ENCODE measurements at places on chromosomes 16 and 17. TPM values are rescaled to one million over a fixed set of nuclear protein-coding genes. Genes with fewer than 3 reads are reported as not detected.

- peaks cover 2% of the 10 kb centered on the region for H3K36me3 ChIP-seq
- H3K27me3 ChIP-seq: no peaks in the 10 kb centered on the region
- peak overlapping the region; percentile 57 for H3K4me3 ChIP-seq
- peaks cover 34% of the 10 kb centered on the region for H3K4me1 ChIP-seq
- H3K27ac ChIP-seq: peak overlapping the region; percentile 85
Measured at GRCh38 chr17:29155227-29155965, 24.8 kb downstream of the MYO18A start.

Gene ABCA9
- 0.09 TPM for total RNA-seq

- peak; percentile 52 for DNase-seq
- peak overlapping the region; percentile 48 for H3K4me3 ChIP-seq
- H3K27me3 ChIP-seq: peaks cover 14% of the 10 kb centered on the region
- H3K27ac ChIP-seq: peak overlapping the region; percentile 74
Measured at GRCh38 chr17:876272-876671, 94.1 kb downstream of the MRM3 start.

- no peaks in the 10 kb centered on the region for H3K36me3 ChIP-seq
- no peak overlapping the region for H3K27ac ChIP-seq
- H3K4me3 ChIP-seq: peak overlapping the region; percentile 54
- no peak for DNase-seq
- H3K4me1 ChIP-seq: peaks cover 36% of the 10 kb centered on the region
Measured at GRCh38 chr17:50050431-50051032, 5.4 kb upstream of the ITGA3 start.

- DNase-seq: no peak
- no peaks in the 10 kb centered on the region for H3K27me3 ChIP-seq
Measured at GRCh38 chr17:40099619-40100418, 570 bp downstream of the NR1D1 start.

Gene KRTAP16-1
- not detected for total RNA-seq

- H3K27me3 ChIP-seq: no peaks in the 10 kb centered on the region
- no peak overlapping the region for H3K4me3 ChIP-seq
- peaks cover 2% of the 10 kb centered on the region for H3K4me1 ChIP-seq
- H3K36me3 ChIP-seq: peaks cover 10% of the 10 kb centered on the region
Measured at GRCh38 chr16:28093385-28093725, 29.8 kb upstream of the GSG1L start.

GRCh38 chr17:66789961-66790437 is 44.9 kb upstream of the CACNG5 start:
- peaks cover 3% of the 10 kb centered on the region for H3K4me1 ChIP-seq
- no peak overlapping the region for H3K4me3 ChIP-seq
- peaks cover 25% of the 10 kb centered on the region for H3K36me3 ChIP-seq

DNA sequence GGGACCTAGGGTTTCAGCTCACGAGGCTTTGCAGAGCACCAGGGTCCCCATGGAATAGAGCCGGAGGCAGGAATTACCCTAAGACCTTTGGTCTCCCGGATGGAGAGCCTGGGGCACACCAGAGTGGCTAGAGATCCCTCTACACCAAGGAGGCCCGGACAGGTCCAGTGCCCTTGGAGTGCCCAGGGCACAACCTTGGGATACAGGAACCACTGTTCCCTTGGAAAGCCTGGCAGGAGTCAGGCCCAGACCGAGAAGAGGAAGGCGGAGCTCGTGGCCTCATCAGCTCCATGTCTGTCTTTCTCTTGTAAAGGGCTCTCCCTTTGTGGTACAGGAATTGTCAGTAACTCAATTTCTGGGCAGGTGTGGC is 3.8 kb upstream of the DBNDD1 start:
- H3K4me3 ChIP-seq: peak overlapping the region; percentile 79
- peaks cover 2% of the 10 kb centered on the region for H3K36me3 ChIP-seq

- H3K4me1 ChIP-seq: peaks cover 34% of the 10 kb centered on the region
- peak within 1 kb of the TSS; percentile 82 for H3K4me3 ChIP-seq
- H3K36me3 ChIP-seq: no peaks in the 10 kb centered on the region
- peak; percentile 72 for DNase-seq
Measured at GRCh38 chr16:67248401-67249177, at the start of gene SLC9A5. TSS of gene SLC9A5 (plus strand) at chr16:67248979. CDS start at chr16:67249015, 36 bp downstream.

GRCh38 chr17:68459037-68459639 is 1.8 kb upstream of the WIPI1 start:
- peak overlapping the region; percentile 83 for H3K27ac ChIP-seq
- H3K27me3 ChIP-seq: no peaks in the 10 kb centered on the region
- H3K36me3 ChIP-seq: peaks cover 3% of the 10 kb centered on the region
- DNase-seq: no peak
- peaks cover 66% of the 10 kb centered on the region for H3K4me1 ChIP-seq

Gene TBC1D3L
- 16.8 TPM for total RNA-seq

Gene SMIM5
- total RNA-seq: 0.42 TPM

Gene PLEKHM1
- 63.1 TPM for total RNA-seq

- H3K27ac ChIP-seq: no peak overlapping the region
- DNase-seq: no peak
- H3K4me1 ChIP-seq: no peaks in the 10 kb centered on the region
- peaks cover 18% of the 10 kb centered on the region for H3K27me3 ChIP-seq
Measured at GRCh38 chr16:86363057-86363490, 147.3 kb upstream of the FOXF1 start.

Gene TBX2
- total RNA-seq: not detected

Gene LDHD
- total RNA-seq: not detected

GRCh38 chr16:80976946-80977345 is 29.7 kb downstream of the CMC2 start:
- no peak overlapping the region for H3K27ac ChIP-seq
- H3K4me1 ChIP-seq: no peaks in the 10 kb centered on the region

DNA sequence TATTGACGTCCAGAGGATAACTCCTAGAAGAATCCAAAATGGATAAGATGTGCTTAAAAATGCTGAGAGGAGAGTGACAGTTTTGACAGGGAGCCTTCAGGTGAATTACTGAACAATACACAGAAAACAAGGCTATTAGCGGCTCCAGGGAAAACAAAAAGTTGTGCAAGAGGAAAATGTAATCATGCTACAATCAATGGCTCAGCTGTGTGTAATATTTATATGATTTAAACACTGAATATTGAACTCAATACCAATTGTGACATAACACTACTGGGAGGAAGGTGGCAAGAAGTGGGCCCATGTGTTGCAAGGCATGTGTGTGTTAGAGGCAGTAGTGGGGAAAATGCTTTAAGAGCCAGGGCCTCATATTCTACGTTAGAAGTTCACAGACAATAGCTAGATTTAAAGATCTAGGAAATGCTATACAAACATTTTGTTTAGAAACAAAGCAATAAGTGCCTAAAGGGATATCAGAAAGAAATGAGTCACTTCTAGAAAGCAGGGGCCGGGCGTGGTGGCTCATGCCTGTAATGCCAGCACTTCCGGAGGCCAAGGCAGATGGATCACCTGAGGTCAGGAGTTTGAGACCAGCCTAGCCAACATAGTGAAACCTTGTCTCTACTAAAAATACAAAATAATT is 253.2 kb upstream of the IRX5 start:
- no peak for DNase-seq
- H3K27me3 ChIP-seq: no peaks in the 10 kb centered on the region
- no peaks in the 10 kb centered on the region for H3K36me3 ChIP-seq
- no peaks in the 10 kb centered on the region for H3K4me1 ChIP-seq

GRCh38 chr17:74176546-74177001 is 26.9 kb upstream of the RPL38 start:
- no peak overlapping the region for H3K27ac ChIP-seq
- no peaks in the 10 kb centered on the region for H3K4me1 ChIP-seq
- H3K4me3 ChIP-seq: no peak overlapping the region

Gene RNF166
- 229 TPM for total RNA-seq

Gene CNP
- total RNA-seq: 83.0 TPM

DNA sequence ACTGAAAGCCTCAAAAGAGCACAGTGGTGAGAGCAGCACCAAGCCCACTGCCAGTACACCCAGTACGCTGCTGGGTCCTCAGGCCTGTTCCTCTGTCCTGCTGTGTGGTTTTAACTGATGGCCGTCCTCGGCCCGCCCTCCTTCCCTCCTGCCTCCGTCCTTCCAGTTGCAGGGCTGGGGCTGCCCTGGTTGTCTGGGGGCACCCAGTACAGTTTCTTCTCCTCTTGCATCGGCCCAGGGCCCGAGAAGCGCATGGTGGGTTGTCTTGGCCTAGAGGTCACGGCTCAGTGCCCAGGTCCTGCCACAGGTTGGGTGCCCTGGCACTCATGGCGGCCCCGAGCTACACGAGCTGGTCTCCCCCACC is 70.8 kb upstream of the KCTD5 start:
- no peak overlapping the region for H3K4me3 ChIP-seq
- no peak overlapping the region for H3K27ac ChIP-seq
- peaks cover 7% of the 10 kb centered on the region for H3K36me3 ChIP-seq
- H3K27me3 ChIP-seq: no peaks in the 10 kb centered on the region

DNA sequence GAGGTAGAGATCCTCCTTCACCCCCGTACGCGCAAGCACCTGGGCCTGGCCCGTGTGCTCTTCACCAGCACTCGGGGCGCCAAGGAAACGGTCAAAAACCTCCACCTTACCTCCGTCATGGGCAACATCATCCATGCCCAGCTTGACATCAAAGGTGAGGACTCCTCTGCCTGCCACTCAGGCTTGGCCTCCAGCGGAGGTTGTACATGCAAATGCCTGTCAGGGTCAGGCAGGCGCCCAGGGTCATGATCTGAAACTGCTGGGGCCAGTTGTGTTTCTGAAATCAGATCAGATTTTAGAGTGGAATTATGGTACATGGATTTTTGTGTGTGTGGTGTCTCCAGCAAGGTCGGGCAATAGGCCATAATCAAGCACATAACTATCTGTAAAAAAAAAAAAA is 3.8 kb downstream of the SETD1A start:
- DNase-seq: no peak
- peaks cover 25% of the 10 kb centered on the region for H3K4me1 ChIP-seq
- no peaks in the 10 kb centered on the region for H3K27me3 ChIP-seq

Gene SNX11
- 31.3 TPM for total RNA-seq

Gene CRHR1
- total RNA-seq: not detected

Gene CCL18
- not detected for total RNA-seq

Gene CCL15
- total RNA-seq: not detected

DNA sequence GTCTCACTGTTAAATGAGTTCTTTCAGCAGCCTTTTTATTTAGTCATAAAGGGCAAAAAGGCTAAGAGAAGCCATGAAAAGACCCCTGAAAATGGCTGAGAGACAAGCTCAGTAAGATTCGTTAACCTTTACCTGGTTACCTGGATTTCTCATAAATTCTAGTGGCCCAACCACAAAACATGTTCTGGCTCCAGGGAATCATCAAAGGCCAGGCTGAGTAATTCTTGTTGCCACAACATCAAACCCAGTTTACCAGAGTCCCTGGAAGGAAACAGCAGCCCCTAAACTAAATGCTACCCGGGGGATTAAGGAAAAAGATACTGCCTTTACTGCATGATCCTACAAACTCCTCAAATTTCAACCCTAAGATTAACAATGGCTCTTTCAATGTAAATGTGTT is 15.8 kb downstream of the CYTH1 start:
- peaks cover 12% of the 10 kb centered on the region for H3K36me3 ChIP-seq
- H3K27ac ChIP-seq: no peak overlapping the region
- no peak overlapping the region for H3K4me3 ChIP-seq
- peaks cover 23% of the 10 kb centered on the region for H3K4me1 ChIP-seq
- no peak for DNase-seq

DNA sequence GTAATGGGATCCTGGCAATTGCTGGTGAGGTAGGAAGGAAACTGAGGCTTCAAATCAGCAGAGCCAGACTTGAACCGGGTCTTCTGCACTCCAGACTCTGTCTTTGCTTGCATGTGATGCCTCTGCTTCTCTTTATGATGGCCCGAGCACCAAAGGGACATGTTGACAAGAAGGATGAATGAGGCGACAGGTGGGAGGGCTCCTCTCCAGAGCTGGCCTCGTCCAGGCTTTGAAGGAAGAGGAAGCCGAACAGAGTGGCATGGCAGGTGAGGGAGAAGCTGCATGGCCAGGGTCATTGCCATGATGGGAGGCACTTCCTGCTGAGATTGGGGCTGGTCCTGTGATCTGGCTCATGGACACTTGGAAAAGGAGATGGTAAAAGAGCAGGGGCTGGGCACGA is 40.8 kb downstream of the AKAP1 start:
- no peak overlapping the region for H3K4me3 ChIP-seq
- H3K4me1 ChIP-seq: peaks cover 3% of the 10 kb centered on the region
- no peaks in the 10 kb centered on the region for H3K27me3 ChIP-seq
- peaks cover 4% of the 10 kb centered on the region for H3K36me3 ChIP-seq

- peak overlapping the region; percentile 82 for H3K27ac ChIP-seq
- no peak for DNase-seq
- peaks cover 40% of the 10 kb centered on the region for H3K4me1 ChIP-seq
- no peaks in the 10 kb centered on the region for H3K27me3 ChIP-seq
- H3K36me3 ChIP-seq: no peaks in the 10 kb centered on the region
Measured at GRCh38 chr16:48622456-48623303, 12.7 kb upstream of the N4BP1 start.

Gene KRT14
- not detected for total RNA-seq

Gene BAIAP3
- 27.4 TPM for total RNA-seq

DNA sequence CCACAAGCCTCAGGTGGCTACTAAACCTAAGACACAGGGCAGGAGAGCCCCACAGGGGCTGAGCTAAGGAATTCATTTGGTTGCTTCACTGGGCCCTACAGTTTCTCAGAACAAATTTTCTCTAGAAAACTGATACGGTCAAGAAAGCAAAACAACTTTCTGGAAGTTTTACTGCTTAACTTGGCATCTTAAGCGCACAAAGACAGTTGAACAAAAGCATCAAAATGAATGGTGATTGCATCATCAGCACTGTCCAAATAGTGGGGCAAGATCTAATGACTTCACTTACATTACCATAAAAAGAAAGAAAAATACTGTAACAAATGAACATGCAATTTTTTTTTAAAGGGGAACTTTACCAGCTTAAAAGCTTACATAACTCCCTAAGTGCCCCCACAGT is 47.6 kb downstream of the XPO6 start:
- no peak for DNase-seq
- H3K27me3 ChIP-seq: no peaks in the 10 kb centered on the region

GRCh38 chr17:8133941-8134340 is 10.0 kb upstream of the HES7 start:
- peaks cover 4% of the 10 kb centered on the region for H3K4me1 ChIP-seq
- peaks cover 11% of the 10 kb centered on the region for H3K27me3 ChIP-seq
- H3K4me3 ChIP-seq: no peak overlapping the region
- H3K36me3 ChIP-seq: no peaks in the 10 kb centered on the region
- DNase-seq: no peak
- H3K27ac ChIP-seq: no peak overlapping the region

Gene KIF19
- 0.91 TPM for total RNA-seq

Gene SLC6A2
- not detected for total RNA-seq

Gene SGSH
- 51.3 TPM for total RNA-seq

GRCh38 chr16:86886651-86887050 is 308.3 kb downstream of the FOXL1 start:
- H3K4me3 ChIP-seq: no peak overlapping the region
- H3K27ac ChIP-seq: no peak overlapping the region
- no peaks in the 10 kb centered on the region for H3K4me1 ChIP-seq
- H3K36me3 ChIP-seq: no peaks in the 10 kb centered on the region

Gene MYO15A
- total RNA-seq: 1.0 TPM

GRCh38 chr17:15892731-15893657 is 51.9 kb upstream of the ADORA2B start:
- H3K27ac ChIP-seq: no peak overlapping the region
- DNase-seq: no peak
- peaks cover 16% of the 10 kb centered on the region for H3K4me1 ChIP-seq
- peaks cover 2% of the 10 kb centered on the region for H3K27me3 ChIP-seq

Gene CCL17
- not detected for total RNA-seq

Gene ANKRD40CL
- total RNA-seq: not detected

Gene SEC14L5
- total RNA-seq: 0.20 TPM
